NK-92 treated with Interleukin-12 subunit alpha and Interleukin-12 subunit beta, amount 100 ng/mL, for 24 hours (cell line): ENCODE measurements at places on chromosomes 1 and 21.

GRCh38 chr21:42350318-42350910 lies 380 bp downstream of the TFF2 start:
- DNase-seq, result no peak

DNA sequence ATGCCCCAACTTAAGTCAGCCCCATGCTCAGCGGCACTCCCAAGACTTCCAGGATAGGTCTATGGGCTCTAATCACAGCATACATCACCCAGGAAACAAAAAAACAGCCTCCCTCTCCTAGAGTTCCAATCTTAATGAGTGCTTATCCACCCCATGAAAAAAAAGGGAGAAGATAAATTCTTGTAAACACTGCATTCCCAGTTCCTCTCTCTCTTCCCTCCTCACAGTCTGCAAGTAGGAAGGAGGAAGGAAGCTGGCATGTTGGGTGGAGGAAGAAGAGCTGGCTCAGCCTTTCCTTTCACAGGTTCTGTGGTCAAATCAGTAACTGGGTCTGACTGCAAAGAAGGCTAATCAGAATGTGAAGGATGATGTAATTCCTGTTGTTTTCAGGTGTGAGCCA lies 69.9 kb upstream of the ZC3H11B start:
- no peak for DNase-seq

GRCh38 chr1:3551711-3552110 lies 59.6 kb downstream of the MEGF6 start:
- DNase-seq, result no peak

GRCh38 chr1:185249563-185249962 lies 67.5 kb downstream of the IVNS1ABP start:
- DNase-seq, result no peak

DNA sequence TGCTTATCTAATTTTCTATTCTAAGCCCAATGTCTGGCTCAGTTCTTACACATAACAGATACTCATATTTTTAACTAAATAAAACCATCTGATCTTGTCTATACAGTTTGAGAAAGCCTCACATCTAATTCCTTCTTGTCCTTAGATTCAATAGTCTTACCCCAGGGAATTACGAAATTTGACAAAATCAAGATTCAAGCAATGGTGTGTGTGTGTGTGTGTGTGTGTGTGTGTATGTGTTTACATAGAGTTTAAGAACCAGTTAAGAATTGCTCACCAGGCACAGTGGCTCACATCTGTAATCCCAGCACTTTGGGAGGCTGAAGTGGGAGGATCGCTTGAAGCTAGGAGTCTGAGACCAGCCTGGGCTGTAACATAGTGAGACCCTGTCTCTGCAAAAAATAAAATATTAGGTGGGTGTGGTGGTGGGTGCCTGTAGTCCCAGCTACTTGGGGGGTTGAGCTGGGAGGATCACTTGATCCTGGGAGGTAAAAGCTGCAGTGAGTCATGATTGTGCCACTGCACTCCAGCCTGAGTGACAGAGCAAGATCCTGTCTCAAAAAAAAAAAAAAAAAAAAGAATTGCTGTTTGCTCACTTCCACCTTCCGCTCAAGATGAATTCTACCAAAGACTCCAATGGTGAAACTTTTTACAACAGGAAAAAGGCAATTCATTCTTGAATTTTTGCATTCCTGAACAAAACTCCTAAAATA lies 6.2 kb downstream of the WDR64 start:
- no peak for DNase-seq

- DNase-seq, result no peak
These were observed 55.0 kb downstream of the KCNJ15 start for GRCh38 chr21:38311765-38312164.

GRCh38 chr21:37348664-37349063 lies 17.9 kb upstream of the DYRK1A start:
- DNase-seq, result no peak

DNA sequence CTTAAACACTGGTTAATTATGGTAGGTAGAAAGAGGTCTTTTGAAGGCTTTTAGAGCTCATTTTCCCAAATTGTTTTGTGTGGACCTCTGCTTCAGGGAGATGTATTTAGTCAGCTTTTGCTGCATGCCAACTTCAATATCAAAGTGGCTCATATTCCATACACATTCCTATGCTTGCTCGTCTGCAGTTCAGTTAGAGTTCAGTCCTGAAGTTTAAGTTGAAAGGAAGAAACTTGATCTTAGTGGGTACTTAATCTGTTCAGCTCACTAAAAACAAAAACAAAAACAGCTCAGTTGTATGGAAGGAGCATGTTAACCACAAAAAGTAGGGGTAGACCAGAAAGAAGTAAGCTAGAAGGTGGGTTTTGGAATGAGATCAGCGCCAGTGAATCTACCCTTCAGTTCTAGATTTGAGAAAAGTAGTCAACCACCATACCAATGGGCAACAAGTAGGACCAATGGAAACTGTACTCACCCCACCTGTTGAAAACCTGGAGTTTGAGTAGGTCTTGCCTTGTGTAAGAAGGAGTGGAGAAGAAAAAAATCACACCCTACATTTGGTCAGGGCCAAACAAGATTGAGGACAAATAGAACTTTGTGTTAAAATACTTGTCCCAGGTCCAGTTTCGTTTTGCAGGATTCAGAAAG lies 58.0 kb downstream of the LEPR start:
- no peak for DNase-seq

GRCh38 chr21:17429936-17430335 lies 82.9 kb upstream of the CXADR start:
- no peak for DNase-seq

- DNase-seq, result no peak
These were observed 23.4 kb upstream of the SMYD3 start for GRCh38 chr1:246530482-246530881.

- DNase-seq, result no peak
These were observed 22.0 kb downstream of the PARS2 start for GRCh38 chr1:54742282-54742681.

GRCh38 chr1:242784807-242785206 lies 260.3 kb upstream of the PLD5 start:
- DNase-seq, result no peak

DNA sequence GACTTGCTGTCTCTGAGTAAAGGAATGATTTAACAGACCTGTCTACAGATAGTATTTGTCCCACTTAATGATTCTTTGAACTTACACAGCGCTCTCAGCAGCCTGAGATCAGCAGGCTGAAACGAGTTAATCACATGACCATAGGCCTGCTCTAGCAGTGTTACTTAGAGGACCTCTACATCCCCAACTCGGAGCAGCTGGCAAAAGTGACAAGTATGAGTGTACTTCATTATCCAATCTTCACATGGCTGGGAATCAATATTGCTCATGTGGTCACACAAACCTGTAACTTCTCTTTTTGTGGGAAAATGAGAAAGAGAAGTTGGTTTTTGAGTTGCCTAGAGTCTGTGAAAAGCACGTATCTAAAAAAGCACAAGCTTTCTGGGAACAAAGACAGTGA lies 11.4 kb upstream of the ATP13A2 start:
- no peak for DNase-seq

GRCh38 chr1:198416296-198416695 lies 124.2 kb downstream of the ATP6V1G3 start:
- DNase-seq, result no peak

- no peak for DNase-seq
These were observed 5.1 kb downstream of the MAP7D1 start for GRCh38 chr1:36160949-36161485.

DNA sequence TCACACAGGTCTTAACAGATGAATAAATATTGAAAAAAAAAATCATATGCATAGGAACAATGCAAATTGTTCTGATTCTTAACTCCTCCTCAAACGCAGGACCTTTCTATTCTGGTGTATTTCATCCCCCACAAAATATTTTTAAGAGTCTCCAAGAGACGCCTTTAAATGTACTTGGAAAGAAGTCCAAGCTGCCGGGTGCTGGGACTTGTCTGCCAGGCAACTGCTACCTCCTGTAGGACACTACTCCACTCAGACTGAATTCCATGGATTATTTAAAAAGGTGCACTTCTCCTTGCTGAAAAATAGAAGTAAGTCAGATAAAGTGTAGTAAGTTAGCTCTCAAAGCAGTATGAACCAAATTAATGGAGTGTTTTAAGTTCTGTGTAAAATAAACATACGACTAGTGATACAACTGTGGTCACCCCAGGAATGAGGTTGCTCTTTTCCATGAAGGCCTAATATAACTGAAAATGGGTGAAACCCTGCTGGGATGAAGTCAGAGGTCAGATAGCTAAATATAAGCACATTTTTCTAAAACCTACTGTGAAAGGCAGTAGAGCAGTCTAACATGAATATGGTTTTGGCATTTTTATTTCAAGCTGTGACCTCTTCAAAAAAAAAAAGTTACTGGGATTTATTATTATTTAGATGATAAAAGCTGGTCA lies 189.2 kb upstream of the PBX1 start:
- no peak for DNase-seq

GRCh38 chr1:55352811-55353180 lies 137.6 kb upstream of the USP24 start:
- no peak for DNase-seq
